ENCODE measurements at places on chromosomes 11 and 22. TPM values are rescaled to one million over a fixed set of nuclear protein-coding genes. Genes with fewer than 3 reads are reported as not detected.

- H3K36me3 ChIP-seq, result no peaks in the 10 kb centered on the region
- no peak overlapping the region for H3K4me3 ChIP-seq
- H3K27me3 ChIP-seq, result no peaks in the 10 kb centered on the region
- no peak for DNase-seq
Measured at GRCh38 chr11:83836883-83837654, 550.9 kb upstream of the CCDC90B start.

DNA sequence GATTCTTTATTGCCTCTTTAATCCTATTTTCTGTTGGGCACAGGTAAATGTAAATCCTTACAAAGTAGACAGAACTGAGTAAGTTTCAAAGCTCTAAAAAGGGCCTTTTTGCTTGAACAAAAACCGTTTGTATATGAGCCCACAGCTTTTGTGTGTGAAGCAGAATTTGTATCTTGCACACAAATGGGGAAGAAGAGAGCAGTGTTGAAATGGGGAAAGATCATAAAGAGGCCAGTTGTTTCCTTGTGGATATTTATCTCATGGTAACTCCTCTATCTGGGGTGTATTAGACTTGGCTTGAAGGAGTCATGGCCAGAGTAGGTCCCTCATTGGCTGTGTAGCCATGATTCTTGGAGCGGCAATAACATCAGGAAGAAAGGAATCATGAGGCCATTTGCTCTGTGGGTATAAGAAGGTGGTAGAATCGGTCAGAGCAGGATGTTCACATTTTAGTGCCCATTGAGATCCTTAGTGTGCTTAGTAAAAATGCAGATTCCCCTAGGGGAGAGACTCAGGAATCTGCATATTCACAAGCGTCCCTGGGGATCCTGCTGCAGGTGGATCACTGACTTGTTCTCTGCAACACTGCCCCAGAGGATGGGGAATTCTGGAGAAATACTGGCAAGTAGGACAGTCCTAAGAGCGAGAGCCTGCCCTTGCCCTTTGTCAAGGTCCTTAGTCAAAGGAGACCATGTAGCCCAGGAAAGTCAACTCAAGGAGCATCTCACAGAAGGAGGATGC is 126.5 kb downstream of the LDLRAD3 start:
- no peaks in the 10 kb centered on the region for H3K27me3 ChIP-seq
- no peak overlapping the region for H3K27ac ChIP-seq
- no peaks in the 10 kb centered on the region for H3K36me3 ChIP-seq
- H3K4me3 ChIP-seq, result no peak overlapping the region

DNA sequence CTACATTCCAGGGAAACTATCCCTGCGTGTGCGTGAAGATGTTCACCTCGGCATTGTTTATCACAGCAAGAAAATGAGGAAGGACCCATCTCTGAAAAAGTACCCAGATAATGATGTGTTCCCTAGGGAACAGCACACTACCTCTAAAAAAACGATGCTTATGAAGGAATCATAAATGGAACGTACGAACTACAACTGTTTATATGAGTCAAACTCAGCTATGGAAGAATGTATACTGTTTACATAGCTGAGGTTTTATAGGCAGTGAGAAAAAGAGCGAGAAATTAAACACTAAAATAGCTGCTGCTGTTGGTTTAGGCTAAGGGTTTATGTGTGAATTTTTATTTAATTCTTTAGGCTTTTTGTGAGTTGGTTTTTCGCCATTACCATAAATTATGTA is 48.9 kb downstream of the APOL1 start:
- no peak overlapping the region for H3K4me3 ChIP-seq
- no peaks in the 10 kb centered on the region for H3K4me1 ChIP-seq
- peaks cover 71% of the 10 kb centered on the region for H3K36me3 ChIP-seq
- no peak overlapping the region for H3K27ac ChIP-seq

DNA sequence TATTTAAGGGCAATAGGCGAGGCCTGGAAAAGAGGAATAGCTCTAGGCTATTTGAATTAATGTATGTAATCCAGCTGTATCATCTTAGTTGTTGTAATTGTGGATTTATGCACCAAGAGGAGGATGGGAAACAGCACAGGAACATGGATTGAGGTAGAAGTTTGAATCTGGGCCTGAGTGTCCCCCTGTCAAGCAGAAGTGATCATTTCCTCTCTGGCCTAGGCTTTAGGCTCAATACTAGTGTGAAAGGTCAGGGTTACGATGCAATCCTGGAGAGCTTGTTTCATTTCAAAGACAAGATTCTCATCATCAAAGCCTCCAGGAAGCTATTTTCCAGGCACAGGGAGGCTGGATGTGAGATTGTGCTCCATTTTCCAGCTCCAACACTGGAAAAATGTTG is 77.9 kb upstream of the HSD17B12 start:
- no peaks in the 10 kb centered on the region for H3K27me3 ChIP-seq
- H3K36me3 ChIP-seq, result no peaks in the 10 kb centered on the region
- no peaks in the 10 kb centered on the region for H3K4me1 ChIP-seq

- H3K36me3 ChIP-seq, result no peaks in the 10 kb centered on the region
- H3K4me3 ChIP-seq, result no peak overlapping the region
- no peak for DNase-seq
- H3K27ac ChIP-seq, result no peak overlapping the region
Measured at GRCh38 chr11:64400667-64401066, 41.7 kb downstream of the RPS6KA4 start.

- no peaks in the 10 kb centered on the region for H3K4me1 ChIP-seq
- DNase-seq, result no peak
- H3K4me3 ChIP-seq, result no peak overlapping the region
Measured at GRCh38 chr11:102773386-102773785, 7.0 kb downstream of the MMP10 start.

DNA sequence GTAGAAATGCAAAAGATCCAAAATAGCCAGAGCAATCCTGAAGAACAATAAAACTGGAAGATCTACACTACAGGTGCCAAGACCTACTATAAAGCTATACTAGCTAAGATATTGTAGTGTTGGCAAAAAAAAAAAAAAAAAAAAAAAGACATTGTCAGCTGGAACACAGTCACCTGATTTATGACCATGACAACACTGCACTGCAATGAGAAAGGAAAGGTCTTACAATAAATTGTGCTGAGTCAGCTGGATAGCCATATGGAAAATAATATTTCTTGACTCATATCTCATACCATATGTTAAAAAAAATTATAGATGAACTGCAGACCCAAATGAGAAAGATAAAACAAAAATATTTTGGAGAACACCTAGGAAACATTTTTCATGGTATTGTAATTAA is 3.1 kb upstream of the PANX3 start:
- no peaks in the 10 kb centered on the region for H3K36me3 ChIP-seq
- H3K4me3 ChIP-seq, result no peak overlapping the region
- no peaks in the 10 kb centered on the region for H3K4me1 ChIP-seq
- no peak for DNase-seq

GRCh38 chr11:10333490-10333889 is 28.6 kb downstream of the ADM start:
- H3K4me3 ChIP-seq, result no peak overlapping the region
- no peak overlapping the region for H3K27ac ChIP-seq
- H3K27me3 ChIP-seq, result no peaks in the 10 kb centered on the region

- no peak overlapping the region for H3K4me3 ChIP-seq
- no peaks in the 10 kb centered on the region for H3K4me1 ChIP-seq
- H3K36me3 ChIP-seq, result no peaks in the 10 kb centered on the region
- H3K27ac ChIP-seq, result no peak overlapping the region
- DNase-seq, result no peak
- H3K27me3 ChIP-seq, result no peaks in the 10 kb centered on the region
Measured at GRCh38 chr11:113567867-113568544, 92.8 kb upstream of the DRD2 start.

- H3K27me3 ChIP-seq, result no peaks in the 10 kb centered on the region
- no peak for DNase-seq
- no peak overlapping the region for H3K4me3 ChIP-seq
- no peaks in the 10 kb centered on the region for H3K36me3 ChIP-seq
- no peak overlapping the region for H3K27ac ChIP-seq
- H3K4me1 ChIP-seq, result peaks cover 4% of the 10 kb centered on the region
Measured at GRCh38 chr11:61775606-61776554, 16.5 kb downstream of the TMEM258 start.

GRCh38 chr11:66858186-66858938 is 1.5 kb downstream of the LRFN4 start:
- H3K4me3 ChIP-seq, result no peak overlapping the region
- no peaks in the 10 kb centered on the region for H3K27me3 ChIP-seq
- H3K36me3 ChIP-seq, result no peaks in the 10 kb centered on the region
- H3K27ac ChIP-seq, result no peak overlapping the region

Gene IL18
- total RNA-seq, result 0.32 TPM

Gene TP53I11
- 7.6 TPM for total RNA-seq

Gene LRRC75B
- total RNA-seq, result 2.4 TPM

Gene TEX12
- total RNA-seq, result 0.46 TPM

Gene SYTL2
- 65.9 TPM for total RNA-seq

Gene KCNK4
- not detected for total RNA-seq

Measured in naive thymus-derived CD4-positive, alpha-beta T cell (primary cell).